Adrenal gland (tissue), 19 donors: ENCODE measurements at places on chromosomes 16 and 17.

GRCh38 chr17:5330981-5331380 lies 48.9 kb downstream of the RABEP1 start:
- H3K4me3 ChIP-seq: no peak overlapping the region
- H3K36me3 ChIP-seq: peaks cover 12% of the 10 kb centered on the region
- no peak for DNase-seq
- no peaks in the 10 kb centered on the region for H3K27me3 ChIP-seq

- DNase-seq: no peak
- H3K27me3 ChIP-seq: no peaks in the 10 kb centered on the region
- H3K36me3 ChIP-seq: no peaks in the 10 kb centered on the region
- no peak overlapping the region for H3K4me3 ChIP-seq
Measured at GRCh38 chr16:85466304-85466700, 146.8 kb upstream of the GSE1 start.

DNA sequence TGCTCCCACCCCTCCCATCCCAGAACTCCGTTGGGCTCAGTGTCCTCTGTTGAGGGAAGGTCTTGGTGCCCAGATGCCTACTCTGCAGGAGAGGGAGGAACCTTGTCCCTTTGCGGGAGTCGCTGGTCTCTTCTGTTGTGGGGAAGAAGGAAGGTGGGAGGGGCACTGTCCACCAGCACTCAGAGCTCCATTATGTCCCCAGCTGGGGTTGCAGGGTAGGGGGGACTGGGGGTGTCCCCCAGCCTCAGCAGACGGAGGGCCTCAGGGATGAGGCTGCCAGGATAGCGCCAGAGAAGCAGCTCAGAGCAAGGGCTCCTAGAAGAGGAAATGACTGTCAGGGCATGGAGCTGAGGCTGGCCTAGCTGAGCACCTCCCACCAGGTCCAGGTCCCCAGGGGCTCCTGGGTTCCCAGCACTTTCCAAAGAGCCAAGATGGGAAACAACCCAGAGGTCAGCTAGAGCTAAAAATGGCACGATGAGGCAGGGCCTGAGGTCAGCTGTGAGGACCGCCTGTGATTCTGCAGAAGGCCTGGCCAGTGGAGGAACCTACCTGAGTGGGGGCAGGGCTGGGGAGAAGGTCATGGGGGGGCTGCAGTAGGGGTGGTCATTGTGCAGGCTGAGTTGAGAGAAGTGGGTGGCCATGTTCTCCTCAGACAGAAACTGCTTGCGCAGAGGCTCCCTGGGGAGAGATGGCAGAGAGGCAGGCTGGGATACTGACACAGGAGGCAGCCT lies 893 bp downstream of the HCFC1R1 start:
- H3K27me3 ChIP-seq: peaks cover 10% of the 10 kb centered on the region
- DNase-seq: no peak
- peak overlapping the region; percentile 96 for H3K27ac ChIP-seq
- peaks cover 16% of the 10 kb centered on the region for H3K36me3 ChIP-seq

DNA sequence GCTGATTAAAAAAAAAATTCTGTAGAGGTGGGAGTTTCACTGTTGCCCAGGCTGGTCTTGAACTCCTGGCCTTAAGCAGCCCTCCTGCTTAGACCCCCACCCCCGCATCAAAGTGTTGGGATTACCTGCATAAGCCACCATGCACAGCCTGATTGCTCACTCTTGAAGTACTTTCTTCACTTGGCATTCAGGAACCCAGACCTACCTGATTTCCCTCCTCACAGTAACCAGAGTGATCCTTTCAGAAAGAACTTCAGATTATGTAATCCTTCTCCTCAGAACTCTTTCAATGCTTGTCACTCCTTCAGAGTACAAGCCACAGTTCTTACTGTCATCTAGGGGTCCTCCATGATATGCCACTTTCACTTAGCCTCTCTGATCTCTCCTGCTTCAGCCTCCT lies 1.4 kb downstream of the EFCAB13 start:
- no peaks in the 10 kb centered on the region for H3K27me3 ChIP-seq
- no peak overlapping the region for H3K4me3 ChIP-seq
- H3K27ac ChIP-seq: no peak overlapping the region

DNA sequence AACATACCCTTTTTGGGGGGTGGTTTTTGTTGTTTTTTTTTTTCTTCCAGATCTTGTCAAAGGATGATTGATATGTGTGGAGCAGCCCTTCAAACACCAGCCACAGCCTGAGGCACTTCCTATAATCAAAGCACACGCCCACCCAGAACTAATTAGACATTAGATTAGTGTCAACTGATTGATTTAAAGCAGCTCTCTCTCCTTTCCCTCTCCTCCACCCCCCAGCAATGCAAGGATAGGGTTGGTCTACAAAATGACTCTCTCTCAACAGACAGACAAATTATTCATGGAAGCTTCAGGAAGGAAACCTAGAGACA lies 250.3 kb upstream of the SOX9 start:
- no peak for DNase-seq
- no peaks in the 10 kb centered on the region for H3K27me3 ChIP-seq
- no peak overlapping the region for H3K4me3 ChIP-seq
- H3K27ac ChIP-seq: no peak overlapping the region

DNA sequence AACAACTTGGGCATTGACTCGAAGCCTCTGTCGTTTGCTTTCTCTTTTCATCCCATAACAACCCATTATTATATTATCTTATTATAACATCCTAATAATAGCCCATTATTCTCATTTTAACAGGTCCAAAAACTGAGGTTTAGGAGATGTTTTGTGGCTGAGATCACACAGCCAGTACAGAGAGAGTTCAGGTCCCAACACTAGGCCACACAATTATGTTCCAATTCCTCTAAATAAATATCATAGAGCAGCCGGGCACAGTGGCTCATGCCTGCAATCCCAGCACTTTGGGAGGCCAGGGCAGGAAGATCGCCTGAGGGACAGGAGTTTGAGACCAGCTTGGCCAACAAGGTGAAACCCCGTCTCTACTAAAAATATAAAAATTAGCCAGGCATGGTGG lies 40.3 kb upstream of the KIFC3 start:
- no peak overlapping the region for H3K27ac ChIP-seq
- no peak for DNase-seq
- no peaks in the 10 kb centered on the region for H3K27me3 ChIP-seq
- no peak overlapping the region for H3K4me3 ChIP-seq
